ENCODE measurements at places on chromosomes 7 and 10. TPM values are rescaled to one million over a fixed set of nuclear protein-coding genes. Genes with fewer than 3 reads are reported as not detected.

DNA sequence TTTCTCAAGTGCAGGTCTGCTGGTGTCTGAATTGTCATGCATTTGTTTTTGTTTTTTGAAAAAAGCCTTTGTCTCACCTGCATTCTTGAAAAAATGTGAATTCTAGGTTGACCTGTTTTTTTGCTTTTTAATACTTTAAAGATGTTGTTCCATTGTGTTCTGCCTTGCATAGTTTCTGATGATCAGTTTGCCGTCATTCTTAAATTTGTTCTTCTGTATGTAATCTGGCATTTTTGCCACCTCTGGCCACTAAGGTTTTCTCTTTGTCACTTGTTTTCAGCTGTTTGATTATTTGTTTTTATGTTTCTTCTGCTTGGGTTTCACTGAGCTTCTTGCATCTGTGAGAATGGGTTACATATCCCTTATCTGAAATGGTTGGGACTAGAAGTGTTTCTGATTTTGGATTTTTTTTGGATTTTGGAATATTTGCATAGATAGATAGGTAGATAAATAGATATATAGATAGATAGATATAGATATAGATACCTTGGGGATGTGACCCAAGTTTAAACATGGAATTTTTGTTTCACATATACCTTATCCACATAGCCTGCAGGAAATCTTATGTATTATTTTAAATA lies 16.5 kb downstream of the MGMT start:
- DNase-seq: no peak

GRCh38 chr10:90889636-90890035 lies 17.9 kb downstream of the RPP30 start:
- DNase-seq: no peak

DNAJC2 gene
- total RNA-seq: 13.8 TPM

LIPF gene
- not detected for total RNA-seq

ZNF467 gene
- total RNA-seq: 4.5 TPM

- DNase-seq: no peak
Measured at GRCh38 chr10:33010132-33011037, 52.4 kb upstream of the ITGB1 start.

Data from heart right ventricle (tissue), 16 donors.